D341Med (cell line): ENCODE measurements at places on chromosomes 16 and 17.

GRCh38 chr16:1045310-1045992 lies 27.1 kb upstream of the SSTR5 start:
- DNase-seq = no peak

- no peak for DNase-seq
Observed at GRCh38 chr16:86052115-86052670, 153.2 kb downstream of the IRF8 start.

DNA sequence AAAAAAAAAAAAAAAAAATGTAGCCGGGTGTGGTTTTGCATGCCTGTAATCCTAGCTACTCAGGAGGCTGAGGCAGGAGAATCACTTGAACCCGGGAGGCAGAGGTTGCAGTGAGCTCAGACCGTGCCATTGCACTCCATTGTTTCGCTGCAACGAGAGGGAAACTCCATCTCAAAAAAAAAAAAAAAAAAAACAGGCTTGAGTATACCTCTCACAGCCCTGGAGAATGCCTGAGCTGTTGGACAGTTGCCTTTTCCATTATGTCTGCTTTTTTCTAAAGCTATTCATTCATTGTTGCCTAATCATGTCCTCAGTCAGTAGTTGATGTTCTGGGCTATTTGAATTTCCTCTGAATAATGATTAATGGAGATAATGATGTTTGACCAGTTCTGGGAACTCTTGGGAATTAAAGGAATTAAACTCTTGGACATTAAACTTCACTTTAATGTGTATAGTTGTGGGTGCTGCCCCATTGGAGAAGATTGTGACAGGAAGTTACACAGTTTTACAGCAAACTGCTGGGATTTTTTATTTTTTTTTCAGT lies 11.8 kb downstream of the HMOX2 start:
- DNase-seq = no peak

DNA sequence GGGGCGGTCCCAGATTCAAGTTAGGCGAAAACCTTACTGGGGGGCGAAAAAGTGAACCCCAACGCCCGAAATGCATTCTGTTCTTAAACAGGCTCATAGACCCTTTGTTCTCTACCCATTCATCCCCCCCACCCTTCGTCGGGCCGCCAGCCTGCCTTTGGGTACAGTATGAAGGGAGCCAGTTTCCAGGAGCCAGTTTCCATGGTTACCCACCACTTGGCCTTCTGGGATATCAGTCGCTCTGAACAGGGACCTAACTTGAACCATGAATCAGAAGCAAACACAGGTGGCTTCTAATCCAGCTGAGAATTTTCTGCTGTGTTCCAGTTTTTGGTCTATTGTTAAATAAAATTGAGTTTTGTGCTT lies 532 bp downstream of the DHX40 start:
- peak; percentile 85 for DNase-seq

- no peak for DNase-seq
Observed at GRCh38 chr17:57634713-57635465, 110.2 kb downstream of the CCDC182 start.

- no peak for DNase-seq
Observed at GRCh38 chr17:61283043-61283442, 116.6 kb upstream of the TBX2 start.

GRCh38 chr17:2400474-2400866 lies 390 bp downstream of the MNT start:
- DNase-seq = no peak

DNA sequence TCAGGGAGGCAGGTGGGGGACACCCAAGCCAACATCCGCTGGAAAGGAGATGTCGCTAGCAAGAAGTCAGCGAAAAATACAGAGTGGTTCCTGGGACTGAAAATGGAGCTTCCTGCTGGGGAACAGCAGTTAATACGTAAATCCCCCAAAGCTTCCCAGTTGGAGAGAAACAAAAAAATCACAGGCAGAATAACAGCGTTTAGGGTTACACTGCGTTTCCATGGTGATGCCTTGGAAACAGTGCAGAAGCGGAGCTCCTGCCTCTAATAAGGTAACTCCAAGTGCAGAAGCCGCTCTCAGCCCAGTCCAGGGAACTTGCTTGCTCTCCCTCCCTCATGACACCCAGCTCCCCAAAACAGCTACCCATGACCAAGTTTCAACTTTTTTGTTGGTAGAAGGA lies 73.4 kb downstream of the PLD6 start:
- DNase-seq = no peak

DNA sequence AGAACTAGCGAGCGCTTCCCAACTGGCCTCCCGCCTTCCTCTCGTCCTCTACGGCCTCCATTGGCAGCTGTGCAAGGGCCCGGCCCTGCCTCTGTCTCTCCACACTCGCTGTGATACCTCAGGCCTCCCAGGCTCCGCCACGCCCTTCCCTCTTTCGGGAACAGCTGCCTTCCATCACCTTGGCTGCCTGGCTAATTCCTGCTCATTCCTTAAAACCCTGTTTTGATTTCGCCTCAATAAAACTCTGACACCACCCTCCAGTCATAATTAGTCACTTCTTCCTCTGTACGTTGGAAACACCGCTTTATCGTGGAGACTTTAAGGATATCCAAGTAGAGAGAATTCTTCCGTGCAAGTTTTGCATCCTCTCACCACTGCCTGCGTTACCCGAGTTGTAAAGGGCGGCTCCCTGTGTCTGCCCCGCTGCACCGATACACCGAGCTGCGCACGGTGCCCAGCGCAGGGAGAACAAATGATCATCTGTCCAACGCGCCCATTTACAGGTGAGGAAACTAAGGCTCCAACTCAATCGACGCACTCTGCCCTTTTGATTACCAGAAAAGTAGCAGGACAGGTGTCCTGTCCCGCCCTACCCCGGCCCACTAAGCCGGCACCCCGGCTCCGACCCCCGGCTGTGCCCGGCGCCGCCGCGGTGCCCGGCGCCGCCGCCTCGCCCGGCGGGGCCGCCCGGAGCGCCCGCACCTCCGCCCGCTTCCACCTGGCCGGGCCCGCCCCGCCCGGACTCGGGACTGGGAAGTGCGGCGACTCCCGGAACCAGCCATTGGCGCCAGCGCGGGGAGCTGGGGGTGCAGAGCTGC lies 139.7 kb downstream of the SEC14L1 start:
- no peak for DNase-seq

DNA sequence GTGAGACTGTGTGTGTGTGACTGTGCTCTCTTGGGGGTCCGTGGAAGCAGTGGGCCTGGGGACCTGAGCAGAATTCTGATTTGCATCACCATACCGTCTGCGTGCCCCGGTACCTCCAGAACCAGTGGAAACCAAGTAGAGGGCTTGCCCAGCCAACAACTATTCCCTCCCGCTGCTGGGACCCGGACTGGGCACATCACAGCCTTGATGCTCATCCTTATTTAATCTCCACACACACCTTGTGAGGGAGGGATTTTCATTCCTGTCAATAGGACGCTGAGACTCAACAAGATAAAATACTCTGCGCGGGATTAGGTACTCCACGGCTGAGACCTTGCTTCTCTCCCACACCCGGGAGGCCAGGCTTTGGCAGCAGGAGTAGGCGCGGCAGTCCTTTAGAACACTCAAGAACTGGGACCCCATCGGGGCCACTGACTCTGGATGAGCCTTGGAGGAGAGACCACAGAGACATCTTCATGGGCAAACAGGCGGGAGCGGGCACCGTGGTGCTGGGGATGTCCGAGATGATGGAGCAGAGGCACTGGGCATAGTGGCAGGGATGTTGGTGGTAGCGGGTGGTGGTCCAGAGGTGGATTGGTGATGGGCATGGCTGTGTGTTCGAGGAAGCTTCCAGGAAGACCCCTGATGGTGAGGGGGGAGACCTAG lies 208.0 kb downstream of the NTN1 start:
- no peak for DNase-seq

DNA sequence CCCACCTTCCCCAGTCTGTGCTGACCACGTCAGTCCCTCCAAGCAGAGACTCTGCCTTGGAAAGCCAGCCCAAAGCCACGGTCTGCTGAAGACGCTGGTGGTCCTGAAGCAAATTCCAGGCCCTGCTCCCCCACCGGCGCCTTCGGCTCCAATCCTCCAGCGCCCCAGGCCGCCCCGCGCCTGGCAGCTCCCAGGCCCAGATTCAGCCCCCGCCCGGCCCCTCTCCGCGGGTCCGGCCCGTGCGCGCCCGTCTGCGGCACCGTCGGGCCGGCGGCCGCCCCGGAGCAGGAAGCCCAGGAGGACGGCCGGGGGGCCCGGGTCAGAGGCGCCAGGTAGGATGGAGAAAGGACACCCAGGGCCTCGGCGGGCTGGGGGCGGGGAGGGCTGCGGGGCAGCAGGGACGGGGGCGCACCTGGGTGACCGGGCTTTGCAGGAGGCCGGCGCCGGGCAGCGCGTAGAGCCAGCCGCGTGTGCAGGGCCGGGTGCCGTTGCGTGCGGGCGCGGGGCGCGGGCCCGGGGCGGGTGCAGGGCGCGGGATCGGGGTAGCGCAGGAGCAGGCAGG lies 594 bp upstream of the SLC22A31 start:
- DNase-seq = no peak

- peak; percentile 41 for DNase-seq
Observed at GRCh38 chr16:9050102-9050830, 41.2 kb upstream of the HAPSTR1 start.

- peak; percentile 74 for DNase-seq
Observed at GRCh38 chr17:17812211-17813054, 24.4 kb downstream of the SREBF1 start.

GRCh38 chr17:17495536-17496188 lies 533 bp downstream of the RASD1 start:
- DNase-seq = no peak

DNA sequence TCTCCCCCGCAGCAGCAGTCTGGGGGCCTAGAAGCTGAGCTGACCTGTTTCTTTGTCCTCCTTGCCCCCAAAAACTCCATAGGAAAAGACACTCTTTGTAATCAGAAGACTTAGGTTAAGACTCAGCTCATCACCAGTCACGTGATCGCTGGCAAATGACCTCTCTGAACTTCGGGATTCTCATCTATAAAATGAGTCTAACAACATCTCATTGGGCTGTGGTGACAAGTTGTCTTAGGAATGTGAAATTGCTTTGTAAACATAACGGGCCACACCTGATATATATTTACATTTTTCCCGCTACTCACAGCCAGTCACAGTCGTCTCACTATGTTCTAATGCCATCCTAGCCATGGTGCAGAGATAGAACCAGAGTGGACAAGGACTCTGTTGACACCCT lies 86.0 kb upstream of the LHX1 start:
- no peak for DNase-seq

DNA sequence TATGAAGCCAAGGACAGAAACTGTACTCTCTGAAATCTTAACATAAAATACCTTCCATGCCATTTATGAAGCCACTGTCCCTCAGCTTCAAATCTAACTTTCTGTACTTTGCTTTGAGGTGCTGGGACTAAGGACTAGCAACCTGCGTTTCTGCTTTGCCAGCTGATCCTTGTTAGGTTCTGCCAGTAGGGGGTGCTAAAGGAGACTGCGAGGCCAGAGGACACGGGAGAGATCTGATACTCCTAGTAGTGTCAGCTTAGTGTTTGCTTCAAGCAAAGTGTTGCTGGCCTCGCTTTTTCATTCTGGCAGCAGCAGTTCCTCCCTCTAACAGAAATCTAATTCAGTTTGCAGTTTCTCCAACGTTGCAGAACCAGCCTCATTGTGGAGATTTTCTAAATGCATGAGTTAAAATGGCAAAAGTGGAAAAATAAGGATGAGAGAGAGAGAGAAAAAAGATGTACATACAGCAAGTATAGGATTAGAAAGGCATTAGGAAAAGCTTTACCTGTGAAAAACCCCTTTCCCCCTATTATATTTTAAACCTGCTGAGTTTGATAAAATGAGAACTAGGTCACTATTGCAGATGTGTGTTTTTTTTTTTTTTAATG lies 297.5 kb downstream of the CA10 start:
- peak; percentile 87 for DNase-seq

GRCh38 chr16:13153696-13154095 lies 252.3 kb downstream of the SHISA9 start:
- DNase-seq = no peak

DNA sequence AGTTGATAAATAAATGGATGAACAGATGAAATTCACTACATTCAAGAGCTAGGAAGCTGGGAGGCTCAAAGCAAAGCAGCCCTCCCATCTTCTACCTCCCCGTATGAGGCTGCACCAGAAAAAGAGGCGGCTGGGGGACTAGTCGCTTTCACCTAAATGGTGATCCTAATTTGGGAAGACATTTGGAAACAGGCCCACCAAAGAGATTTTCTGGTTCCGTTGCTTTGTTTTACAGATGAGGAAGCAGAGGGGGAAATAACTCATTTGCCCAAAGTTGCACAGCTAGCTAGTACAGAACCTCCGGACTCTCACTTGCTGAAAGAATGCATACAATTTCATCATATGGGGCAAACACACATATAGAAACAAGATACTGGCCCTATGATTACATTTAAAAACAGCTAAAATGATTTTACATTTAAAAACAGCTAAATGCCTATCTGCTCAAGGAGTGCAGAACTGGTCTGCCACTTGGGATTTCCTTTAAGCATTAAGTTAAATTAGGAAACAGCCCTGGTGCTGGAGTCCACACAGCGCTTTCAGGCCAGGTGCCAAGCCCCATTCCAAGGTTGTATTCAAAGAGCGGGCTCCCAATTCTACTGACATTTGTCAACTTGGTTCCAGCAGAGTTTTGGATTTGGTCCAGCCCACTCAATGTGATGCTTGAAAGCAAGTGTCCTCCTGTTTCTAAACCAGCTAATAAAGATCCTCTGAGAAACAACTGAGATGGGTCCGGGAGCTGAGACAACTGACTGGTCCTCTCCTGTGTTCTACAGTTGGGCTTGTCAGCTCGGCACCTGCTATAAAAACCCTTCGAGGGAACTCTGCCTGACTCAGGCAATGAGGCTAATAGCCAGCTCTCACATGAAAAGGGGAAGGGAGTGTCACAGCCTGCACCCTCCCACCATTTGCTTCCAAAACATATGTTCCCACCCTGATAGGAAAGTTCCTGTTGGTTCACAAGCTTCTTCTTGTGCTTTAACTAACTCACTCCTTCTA lies 11.7 kb downstream of the ERN1 start:
- peak; percentile 54 for DNase-seq

DNA sequence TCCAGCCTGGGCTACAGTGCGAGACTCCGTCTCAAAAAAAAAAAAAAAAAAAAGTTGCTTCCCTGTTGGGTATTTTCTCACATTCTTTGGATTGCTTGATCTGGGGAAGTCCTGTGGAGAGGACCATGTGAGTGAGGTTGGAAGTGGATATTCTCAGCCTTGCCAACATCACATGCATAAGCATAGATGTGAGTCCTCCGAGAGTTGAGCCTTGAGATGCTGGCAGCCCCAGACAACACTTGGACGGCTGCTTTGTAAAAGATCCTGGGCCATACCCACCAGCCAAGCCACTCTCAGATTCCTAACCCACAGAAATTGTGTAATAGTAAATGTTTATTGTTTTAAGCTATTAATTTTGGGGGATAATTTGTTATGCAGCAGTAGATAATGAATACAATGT lies 1570.0 kb upstream of the GOT2 start:
- no peak for DNase-seq
